ENCODE measurements at places on chromosomes 16 and 17. TPM values are rescaled to one million over a fixed set of nuclear protein-coding genes. Genes with fewer than 3 reads are reported as not detected.

LPO gene
- 2.7 TPM for polyA plus RNA-seq

UBALD1 gene
- 33.3 TPM for polyA plus RNA-seq

DNA sequence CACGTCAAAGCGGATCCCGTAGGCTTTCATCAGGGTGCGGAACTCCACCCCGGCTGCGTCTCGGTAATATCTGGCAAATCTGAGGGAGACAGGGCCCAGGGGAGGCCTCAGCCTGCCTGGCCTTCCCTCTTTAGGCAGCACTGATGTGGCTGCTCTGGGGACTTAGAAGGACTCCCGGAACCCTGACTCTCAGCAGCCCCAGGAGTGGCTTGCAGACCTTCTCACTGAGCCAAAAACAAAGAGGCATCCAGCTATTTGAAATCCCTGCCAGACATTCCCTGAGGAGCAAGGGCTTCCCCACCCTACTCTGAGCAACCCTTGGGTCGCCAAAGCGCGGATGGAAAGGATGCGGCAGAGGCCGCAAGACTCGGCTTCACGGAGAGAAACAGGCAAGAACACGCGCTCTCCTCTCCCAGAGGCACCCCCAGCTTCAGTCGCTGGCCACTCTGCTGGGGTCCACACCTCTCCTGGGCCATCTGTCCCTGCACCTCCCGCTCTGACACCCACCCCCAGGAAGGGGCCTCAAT is 7.9 kb downstream of the P2RX5 start:
- H3K4me3 ChIP-seq, result no peak overlapping the region
- no peak for DNase-seq
- H3K27ac ChIP-seq, result no peak overlapping the region

GRCh38 chr17:21278450-21279197 is 5.9 kb upstream of the MAP2K3 start:
- no peak overlapping the region for H3K4me3 ChIP-seq
- no peak overlapping the region for H3K27ac ChIP-seq
- H3K27me3 ChIP-seq, result no peaks in the 10 kb centered on the region
- peaks cover 10% of the 10 kb centered on the region for H3K4me1 ChIP-seq
- no peaks in the 10 kb centered on the region for H3K36me3 ChIP-seq
